ENCODE measurements at places on chromosomes 4 and X. TPM values are rescaled to one million over a fixed set of nuclear protein-coding genes. Genes with fewer than 3 reads are reported as not detected.

The MSX1 gene
- total RNA-seq, result 0.07 TPM

DNA sequence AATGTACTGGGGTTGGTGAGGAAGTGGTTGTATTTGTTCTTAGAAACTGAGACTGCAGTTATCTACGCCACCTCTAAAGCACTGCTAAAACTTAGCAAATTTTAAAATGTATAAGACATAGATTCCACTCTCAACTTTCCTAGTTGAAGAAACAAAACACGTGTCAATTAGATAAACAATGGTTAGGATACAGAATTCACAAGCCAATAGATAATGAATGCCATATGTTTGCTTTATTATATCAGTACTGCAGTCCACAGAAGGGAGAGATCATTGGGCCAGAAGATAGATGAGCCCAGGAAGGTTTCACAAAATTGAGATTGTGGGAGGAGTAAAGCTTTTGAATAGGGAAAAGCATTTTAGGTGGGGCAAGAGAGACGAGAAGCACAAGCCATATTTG is 14.3 kb downstream of the TMEM33 start:
- no peak for DNase-seq

The RENBP gene
- 18.3 TPM for total RNA-seq

DNA sequence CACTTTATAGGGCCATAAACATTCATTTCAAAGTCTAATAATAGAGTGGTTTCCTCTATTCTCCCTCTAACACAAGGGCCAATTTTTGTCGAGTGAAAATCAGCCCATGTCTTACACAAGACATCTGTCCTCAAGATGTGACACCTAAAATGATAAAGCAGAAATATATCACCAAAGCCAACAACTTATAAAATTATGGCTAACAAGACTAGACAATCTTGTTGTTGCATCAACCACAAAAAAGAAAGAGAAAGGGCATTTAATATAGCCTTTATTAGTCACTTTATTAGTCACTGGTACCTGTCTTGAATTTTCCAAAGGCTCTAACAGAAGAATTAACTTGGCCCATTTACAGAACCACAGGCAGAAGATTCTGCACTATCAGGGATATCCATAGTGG is 161.6 kb downstream of the SMIM20 start:
- DNase-seq, result no peak

The LUZP4 gene
- total RNA-seq, result 0.33 TPM

DNA sequence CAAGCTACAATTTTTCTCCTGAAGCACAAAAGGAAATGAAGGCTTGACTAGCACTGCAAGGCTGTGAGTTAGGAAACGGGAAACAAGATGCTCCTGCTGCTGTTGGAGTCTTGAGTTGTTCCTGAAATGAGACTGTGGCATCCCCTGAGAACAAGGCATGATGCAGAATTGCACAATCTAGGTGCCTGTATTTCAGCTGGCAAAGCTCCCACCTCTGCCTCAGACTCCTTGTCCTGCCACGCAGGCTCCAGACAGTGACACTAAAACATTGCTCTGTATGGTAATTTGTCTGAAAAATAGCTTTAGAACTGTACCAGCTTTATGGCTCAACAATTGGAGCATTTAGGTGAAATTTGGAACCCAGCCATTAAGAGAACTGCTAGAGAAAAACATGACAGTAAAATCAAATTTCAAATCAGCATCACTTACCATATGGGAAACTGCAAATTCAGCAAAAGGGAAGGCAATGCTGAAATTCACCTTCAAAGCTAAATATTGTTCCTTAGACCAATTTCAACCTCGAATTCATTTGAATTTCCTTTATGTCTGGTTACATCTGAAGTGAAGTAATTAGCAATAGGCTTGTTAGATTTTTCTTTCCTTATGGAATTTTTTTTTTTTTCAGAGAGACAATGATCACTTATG is 103.4 kb downstream of the MFAP3L start:
- DNase-seq, result no peak

The DMRTC1 gene
- not detected for total RNA-seq

The CPEB2 gene
- total RNA-seq, result 1.9 TPM

Data from H7 (cell line).